ENCODE measurements at places on chromosomes 16 and 17.

DNA sequence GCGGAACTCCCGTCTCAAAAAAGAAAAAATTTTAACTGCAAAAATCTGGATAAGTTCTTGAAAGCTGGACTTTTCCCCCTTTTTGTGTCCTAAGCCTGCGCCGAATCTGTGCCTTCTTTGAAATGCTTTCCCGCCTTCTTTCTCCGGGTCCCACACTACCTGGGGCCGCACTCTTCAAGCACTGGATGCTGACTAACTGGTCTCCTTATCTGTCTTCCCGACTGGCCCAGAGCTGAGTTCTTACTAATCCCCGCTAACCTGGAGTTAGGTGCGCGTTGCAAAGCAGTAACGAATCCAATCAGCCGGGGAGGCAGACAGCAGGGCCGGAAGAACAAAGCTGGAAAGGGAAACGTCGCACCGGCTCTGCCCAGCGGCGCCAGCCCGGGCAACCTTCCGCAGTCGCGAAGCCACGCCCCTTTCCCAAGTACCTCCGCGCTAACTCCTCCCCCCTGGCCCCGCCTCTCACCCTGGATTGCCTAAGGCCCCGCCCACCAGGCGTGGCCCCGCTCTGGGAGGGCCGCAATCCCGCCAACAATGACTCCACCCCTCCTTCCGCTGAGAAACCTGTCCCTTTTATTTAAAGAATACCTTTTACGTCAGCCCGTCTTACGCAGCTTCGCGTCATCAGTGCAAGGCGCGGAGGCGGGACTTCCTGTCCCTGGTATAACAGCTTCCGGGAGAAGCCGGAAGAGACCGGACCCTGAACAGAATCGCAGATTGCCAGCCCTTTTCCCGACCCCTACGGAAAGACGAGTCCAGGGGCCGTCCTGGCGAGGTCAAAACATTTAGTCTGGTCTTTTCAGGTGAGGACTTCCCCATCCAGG is at the start of gene TMUB2:
TSS of gene TMUB2 (plus strand) at position 666 of the 824 bp plus-strand sequence. CDS start 737 bp downstream, outside the sequence.
- DNase-seq, result peak; percentile 100

- DNase-seq, result peak; percentile 96
Observed at GRCh38 chr16:69465083-69465721, 40.8 kb downstream of the CYB5B start.

DNA sequence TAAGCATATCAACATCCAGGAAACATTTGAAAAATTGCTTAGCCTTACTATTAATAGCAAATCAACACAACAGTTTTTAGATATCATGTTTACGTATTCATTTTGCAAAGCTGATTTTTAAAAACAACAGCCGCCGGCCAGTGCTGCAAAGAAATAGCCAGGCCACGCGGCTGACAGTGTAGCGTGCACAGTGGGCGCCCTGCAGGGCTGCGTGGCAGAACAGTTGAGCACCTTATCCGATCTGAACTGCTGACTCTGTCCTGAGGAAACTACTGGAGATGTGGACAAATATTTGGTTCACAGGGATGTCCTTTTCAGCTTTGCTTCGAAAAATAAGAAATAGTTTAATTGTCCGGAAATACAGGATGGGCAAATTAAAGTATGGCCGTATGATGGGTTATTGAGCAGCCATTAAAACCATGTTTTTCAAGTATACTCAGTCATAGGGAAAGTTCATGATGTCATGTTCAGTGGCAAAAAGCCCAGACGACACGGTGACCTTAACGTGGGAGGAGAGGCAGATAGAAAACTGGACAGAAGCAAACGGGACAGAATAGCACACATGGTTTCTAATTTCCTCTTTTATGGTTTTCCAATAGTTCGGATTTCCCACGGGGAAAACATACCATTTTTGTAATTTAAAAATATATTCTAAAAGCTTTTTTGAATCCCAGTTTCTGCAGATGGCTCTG is 52.4 kb upstream of the ENDOV start:
- DNase-seq, result peak; percentile 75

GRCh38 chr17:1830288-1830687 is 483 bp downstream of the RPA1 start:
- DNase-seq, result peak; percentile 8

DNA sequence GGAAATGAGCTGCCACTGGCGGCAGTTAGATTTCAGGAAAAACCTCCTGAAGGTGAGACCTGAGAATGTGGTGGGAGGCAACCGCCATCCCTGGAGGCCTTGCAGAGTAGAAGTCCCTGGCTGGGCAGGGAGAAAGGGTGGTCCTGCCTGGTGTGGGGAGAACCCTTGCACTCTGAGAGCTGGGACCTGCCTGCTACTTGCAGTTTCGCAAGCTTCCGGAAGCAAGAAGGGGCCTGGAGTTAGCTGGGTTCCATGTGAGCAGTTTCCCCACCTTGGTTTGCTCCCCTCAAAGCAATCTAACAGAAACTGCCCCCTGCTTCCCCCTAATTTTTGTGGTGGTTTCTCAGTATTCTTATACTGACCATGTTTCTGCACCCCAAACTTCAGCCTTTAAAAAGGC is 6.5 kb downstream of the ZNF629 start:
- DNase-seq, result no peak

DNA sequence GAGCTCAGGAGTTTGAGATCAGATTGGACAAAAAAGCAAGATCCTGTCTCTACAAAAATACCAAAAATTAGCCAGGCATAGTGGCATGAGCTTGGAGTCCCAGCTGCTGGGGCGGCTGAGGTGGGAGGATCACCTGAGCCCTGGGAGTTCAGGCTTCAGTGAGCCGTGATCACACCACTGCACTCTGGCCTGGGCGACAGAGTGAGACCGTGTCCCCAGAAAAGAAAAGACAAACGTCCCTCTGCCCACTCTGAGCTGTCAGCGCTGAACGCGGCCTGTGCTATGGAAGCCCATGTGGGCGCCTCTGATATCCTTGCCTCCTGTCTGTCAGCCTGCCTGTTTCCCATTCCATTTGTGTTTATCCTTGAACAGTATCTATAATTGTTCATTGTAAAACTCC is 50.7 kb downstream of the FOXK2 start:
- no peak for DNase-seq

- peak; percentile 93 for DNase-seq
Observed at GRCh38 chr16:56610017-56610608, 1.7 kb downstream of the MT2A start.

GRCh38 chr17:7119314-7119713 is 4.7 kb upstream of the ASGR2 start:
- no peak for DNase-seq

GRCh38 chr16:17229766-17230165 is 241.0 kb downstream of the XYLT1 start:
- no peak for DNase-seq

DNA sequence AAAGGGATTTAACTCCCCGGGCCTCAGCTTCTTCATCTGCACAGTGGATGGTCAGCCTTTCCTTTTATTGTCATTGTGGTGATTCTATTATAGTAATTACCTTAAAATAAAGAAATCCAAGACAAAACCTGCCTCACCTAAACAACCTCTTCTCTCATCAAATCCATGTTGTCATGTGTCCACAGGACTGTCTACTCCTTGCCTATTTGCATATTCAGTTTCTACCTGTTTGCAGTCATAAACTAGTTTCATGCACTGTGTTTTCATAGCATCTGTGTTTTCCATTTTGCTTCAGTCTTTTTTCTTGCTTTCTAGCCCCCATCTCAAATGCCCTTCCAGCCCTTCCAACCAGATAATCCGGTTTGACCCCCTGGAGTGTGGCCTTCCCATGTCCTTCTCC is 44.3 kb upstream of the CPNE2 start:
- DNase-seq, result no peak

GRCh38 chr16:35134471-35134870 is 1675.1 kb downstream of the TP53TG3F start:
- no peak for DNase-seq

GRCh38 chr17:7838090-7839075 is 4.4 kb downstream of the KDM6B start:
- DNase-seq, result peak; percentile 96

DNA sequence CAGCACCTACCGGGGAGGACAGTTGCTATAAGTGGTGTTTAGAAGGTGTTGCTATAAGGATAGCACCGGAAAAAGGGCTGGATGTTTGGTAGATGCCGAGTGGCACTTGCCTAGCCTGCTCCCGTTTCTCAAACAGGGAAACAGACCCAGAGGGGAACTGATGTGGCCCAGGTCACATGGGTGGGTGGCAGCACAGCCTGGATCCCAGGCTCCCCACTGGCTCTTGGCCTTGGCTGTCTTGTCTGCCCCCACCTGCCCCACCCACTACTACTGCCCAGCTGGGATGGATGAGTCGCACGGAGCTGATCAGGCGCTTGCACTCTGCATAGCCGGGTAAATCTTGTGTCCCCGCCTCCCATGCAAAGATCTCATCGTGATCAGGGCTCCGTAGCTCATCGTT is 7.2 kb downstream of the SMTNL2 start:
- DNase-seq, result peak; percentile 7

- no peak for DNase-seq
Observed at GRCh38 chr17:36720131-36720530, 118.7 kb downstream of the MRM1 start.

GRCh38 chr17:34663714-34664113 is 84.3 kb downstream of the TMEM132E start:
- no peak for DNase-seq

DNA sequence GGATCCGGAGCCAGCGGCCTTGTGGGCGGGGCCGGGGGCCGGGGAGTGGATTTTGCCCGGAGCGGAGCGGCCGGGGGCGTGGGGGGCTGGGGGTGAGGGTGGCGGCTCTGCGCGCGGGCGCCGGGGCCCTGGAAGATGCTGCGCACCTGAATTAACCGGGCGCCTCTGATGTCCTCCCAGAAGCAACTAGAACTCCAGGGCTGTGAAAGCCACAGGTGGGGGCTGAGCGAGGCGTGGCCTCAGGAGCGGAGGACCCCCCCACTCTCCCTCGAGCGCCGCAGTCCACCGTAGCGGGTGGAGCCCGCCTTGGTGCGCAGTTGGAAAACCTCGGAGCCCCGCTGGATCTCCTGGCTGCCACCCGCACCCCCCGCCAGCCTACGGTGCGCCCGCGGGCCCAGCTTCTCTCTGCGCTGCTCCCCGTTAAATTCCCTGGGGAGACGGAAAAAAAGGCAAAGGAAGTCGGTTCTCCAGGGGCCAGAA is 549 bp downstream of the SLC26A11 start:
- peak; percentile 15 for DNase-seq

DNA sequence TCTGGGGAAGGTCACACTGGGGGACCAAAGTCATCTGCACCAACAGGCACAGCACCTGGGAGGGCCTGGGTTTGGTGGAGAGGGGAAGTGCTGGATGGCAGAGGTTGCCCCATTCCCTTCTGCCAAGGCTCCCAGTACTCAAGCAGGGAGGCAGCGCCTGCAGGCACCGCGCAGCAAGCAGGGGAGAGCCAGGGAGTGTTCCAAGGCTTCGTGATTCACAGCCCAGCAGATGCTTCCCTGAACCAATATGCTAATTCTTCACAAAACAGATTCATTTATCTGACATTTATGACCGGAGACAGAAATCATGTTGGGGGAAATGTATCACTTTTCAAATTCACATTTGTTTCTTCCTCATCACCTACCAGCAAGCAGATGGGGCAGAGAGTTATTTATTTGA is 13.4 kb upstream of the CDH5 start:
- no peak for DNase-seq

GRCh38 chr17:1995907-1996799 is 29.0 kb downstream of the RTN4RL1 start:
- DNase-seq, result no peak

- peak; percentile 69 for DNase-seq
Observed at GRCh38 chr16:590188-590814, 435 bp downstream of the RAB40C start.

- DNase-seq, result no peak
Observed at GRCh38 chr17:47735536-47736011, 2.5 kb downstream of the TBX21 start.

DNA sequence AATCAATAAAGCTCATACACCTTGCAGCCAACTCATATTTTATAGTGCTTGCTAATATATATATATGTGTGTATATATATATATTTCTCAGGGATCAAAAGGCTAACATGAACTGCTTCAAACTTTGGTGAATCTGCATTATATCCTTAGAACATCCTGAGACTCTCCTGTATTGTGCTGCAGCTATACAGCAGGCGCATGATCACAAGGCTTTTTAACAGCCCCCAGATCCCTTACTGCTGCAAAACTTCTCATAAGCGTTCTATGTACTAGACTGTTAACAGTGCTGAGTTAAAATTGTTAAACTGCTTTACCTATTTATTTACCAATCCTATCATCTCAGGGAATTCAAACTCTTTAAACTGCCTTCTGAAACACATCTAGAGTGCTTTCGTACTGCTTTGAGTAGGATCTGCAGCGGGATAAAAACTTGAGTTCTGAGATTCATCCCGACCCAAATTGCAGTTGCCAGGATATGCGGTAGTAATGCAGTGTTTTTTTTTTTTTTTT is 1.3 kb downstream of the GPATCH8 start:
- DNase-seq, result peak; percentile 39

DNA sequence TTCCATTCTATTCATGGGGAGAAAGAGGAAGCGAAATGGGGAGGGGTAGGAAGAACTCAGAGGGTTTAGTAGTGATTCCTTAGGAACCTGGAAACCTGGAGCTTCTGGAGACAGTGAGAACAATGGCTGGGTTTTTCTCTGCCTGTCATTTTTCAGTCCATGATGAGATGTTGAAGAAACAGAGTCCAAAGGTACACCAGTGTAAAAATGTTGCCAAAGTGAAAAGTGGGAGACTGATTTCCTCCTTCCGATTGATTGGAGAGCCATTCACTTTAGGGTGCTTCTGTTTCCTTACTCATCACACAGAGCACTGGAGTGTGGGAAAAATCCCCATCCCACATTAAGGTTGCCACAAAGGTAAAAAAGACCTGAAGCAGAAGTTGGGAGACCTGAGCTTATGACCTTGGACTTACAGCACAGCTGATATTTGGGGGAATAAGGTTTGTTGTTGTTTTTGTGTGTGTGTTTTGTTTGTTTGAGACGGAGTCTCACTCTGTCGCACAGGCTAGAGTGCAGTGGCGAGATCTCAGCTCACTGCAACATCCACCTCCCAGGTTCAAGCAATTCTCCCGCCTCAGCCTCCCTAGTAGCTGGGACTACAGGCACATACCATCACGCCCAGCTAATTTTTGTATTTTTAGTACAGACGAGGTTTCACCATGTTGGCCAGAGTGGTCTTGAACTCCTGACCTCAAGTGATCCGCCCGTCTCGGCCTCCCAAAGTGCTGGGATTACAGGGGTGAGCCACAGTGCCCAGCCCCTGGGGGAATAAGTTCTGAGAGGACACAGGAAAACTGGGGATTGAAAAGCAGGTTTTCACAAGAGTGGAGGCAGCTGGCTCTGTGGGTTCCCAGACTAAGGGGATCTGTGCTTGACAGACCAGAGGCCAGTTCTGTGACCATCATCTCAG is 1.4 kb upstream of the DHX8 start:
- DNase-seq, result no peak

- no peak for DNase-seq
Observed at GRCh38 chr17:59124665-59125064, 18.0 kb upstream of the TRIM37 start.
